Activated T-helper 2 cell treated with anti-CD3 and anti-CD28 coated beads, Interferon-gamma antibody, Interleukin-2, Interleukin-4, amounts not matched to agents 10 μg/mL and 5 μg/mL and 100 μg/mL, durations not matched to agents 14 hours and 24 hours and 36 hours (primary cell): ENCODE measurements at places on chromosomes 6 and 20.

- DNase-seq = no peak
These were observed 8.6 kb upstream of the SLC4A11 start for GRCh38 chr20:3247638-3248037.

GRCh38 chr6:72813807-72814596 lies 192.1 kb downstream of the KCNQ5 start:
- no peak for DNase-seq

- no peak for DNase-seq
These were observed 139.1 kb downstream of the COL9A1 start for GRCh38 chr6:70163795-70164194.

DNA sequence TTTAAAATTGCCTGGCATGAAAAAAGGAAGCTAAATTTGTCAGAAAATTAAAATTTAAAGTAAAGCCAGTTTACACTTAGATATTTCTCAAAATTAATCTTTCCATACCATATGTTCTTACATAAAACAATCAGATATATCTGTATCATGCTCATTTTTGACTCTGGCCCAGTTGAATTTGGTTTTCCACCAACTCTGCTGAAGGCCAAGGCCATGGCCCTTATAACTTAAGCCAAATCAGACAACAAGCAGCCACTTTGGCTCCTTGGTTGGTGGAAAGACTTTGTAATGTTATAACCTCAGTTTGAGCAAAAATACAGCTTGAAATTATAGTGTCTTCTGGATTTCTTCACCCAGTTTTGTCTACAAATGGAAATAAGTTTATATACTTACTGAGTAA lies 97.3 kb downstream of the CENPW start:
- no peak for DNase-seq

DNA sequence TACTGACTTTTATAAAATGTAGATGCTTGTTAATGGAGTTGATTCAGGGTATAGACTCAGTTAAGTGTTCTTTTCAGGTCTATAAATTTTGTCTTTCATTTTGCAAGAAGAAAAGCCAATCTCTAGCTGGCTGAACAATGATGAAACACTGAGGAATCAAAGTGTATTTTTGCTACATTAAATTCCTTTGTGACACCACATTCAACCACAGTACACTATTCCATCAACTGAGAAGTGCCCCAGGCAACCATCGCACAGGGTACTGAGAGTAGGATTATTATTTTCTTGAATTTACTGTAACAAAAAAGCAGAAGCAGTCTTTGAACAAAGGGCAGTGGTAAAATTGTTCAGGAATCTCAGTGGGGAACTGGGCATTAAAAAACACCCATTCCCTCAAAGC lies 83.6 kb downstream of the PREP start:
- no peak for DNase-seq

DNA sequence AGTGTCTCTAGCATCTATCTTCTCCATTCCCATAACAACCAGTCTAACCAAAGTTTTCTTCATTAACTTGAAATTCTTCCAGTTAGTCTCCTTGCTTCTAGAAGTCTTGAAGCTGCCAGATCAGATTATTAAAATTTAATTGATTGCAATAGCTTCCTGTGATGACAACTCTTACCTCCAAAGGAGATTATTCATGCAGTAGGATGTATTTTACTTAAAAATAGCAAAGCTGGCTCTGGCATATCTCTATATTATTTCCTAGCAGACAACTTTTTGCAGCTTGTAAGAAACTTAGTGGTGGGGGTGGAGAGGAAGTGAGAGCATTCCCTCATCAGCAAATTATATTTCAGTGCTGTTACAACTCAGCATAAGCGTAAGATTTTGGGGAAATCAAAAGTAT lies 290.4 kb downstream of the GRIK2 start:
- no peak for DNase-seq

- no peak for DNase-seq
These were observed 21.8 kb downstream of the CTCFL start for GRCh38 chr20:57503035-57503658.

DNA sequence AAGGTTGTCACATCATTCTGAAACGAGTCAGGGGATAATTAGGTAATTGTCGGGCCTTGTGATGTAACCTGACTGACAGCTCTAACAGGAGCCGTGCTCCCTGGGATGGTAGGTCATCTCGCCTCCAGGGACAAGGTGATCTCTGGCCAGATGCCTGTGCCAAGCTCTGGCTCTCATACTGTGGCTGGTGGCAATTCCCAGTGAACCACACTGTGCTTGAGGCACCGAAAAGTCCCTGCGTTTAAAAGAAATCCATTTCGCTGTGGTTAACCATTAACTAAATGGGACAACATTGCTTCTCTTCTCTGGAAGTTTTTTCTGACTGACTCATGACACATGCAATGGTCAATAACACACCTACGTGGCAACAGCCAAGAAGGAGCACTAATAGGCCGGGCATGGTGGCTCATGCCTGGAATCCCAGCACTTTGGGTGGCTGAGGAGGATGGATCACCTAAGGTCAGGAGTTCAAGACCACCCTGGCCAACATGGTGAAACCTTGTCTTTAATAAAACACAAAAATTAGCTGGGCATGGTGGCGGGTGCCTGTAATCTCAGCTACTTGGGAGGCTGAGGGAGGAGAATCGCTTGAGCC lies 669.2 kb downstream of the PRKN start:
- no peak for DNase-seq

DNA sequence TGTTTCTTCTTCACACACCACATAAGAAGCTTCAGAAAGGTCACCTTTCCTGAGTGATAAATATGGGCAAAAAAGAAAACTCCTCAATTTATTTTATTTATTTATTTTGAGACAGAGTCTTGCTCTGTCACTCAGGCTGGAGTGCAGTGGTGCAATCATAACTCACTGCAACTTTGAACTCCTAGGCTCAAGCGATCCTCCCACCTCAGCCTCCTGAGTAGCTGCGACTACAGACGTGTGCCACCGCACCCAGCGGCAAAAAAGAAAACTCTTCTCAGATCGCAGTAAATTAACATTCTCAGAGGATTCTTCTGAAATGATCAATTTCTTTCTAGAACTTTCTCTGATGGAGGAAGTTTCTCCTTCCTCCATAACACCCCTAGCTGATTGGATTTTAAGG lies 111.2 kb downstream of the TRERF1 start:
- DNase-seq = no peak

DNA sequence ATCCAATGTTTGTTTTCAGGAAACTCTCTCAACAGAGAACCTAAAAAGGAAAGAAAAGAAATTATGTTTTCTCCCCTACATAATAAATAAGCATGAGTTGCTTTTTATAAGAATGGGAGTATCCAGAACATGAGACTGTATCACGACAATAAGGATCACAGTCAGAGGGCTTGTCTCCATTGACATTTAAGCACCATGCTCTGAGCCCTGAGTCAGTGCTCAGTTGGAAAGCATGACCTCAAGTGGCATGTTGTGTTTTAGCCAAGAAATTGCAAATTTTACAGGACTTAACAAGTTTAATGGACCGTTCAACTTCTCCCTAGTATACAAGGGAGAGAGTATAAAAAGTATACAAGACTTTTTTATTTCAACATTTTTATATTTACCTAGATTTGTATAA lies 431.6 kb downstream of the GJA1 start:
- no peak for DNase-seq

GRCh38 chr6:144285798-144286502 lies 815 bp downstream of the UTRN start:
- DNase-seq = peak; percentile 33

DNA sequence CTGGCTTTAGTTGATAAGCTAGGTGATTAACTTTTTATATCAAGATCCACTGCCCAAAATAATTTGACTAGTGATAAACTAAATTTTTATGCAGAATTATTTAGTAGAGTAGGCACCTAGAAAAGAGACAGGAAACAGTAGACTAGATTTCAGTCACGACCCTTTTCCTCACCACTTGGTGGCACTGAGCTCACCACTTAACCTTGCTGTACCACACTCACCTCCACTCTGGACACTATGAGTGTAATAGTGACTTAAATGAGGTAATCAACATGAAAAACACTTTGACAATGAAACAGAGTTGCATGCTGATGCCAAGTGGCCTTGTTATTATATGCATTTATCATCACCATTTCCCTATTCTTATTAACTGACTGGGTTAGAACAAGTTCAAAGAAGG lies 730.4 kb downstream of the KIF16B start:
- DNase-seq = no peak

- DNase-seq = no peak
These were observed 159.4 kb downstream of the SMOC2 start for GRCh38 chr6:168600381-168600780.

DNA sequence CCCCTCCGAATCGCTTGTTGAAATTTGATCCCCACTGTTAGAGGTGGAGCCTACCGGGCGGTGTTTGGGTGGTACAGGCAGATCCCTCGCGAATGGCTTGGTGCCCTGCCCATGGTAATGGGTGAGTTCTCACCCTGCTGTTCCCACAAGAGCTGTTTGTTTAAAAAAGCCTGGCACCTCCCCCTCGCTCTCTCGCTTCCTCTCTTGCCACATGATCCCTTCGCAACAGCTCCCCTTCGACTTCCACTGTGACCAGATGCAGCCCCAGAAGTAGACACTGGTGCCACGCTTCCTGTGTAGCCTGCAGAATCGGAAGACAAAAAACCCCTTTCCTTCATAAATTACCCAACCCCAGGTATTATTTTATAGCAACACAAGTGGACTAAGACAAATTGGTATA lies 292.2 kb upstream of the QKI start:
- no peak for DNase-seq

- no peak for DNase-seq
These were observed 88.1 kb upstream of the IYD start for GRCh38 chr6:150280703-150281102.

DNA sequence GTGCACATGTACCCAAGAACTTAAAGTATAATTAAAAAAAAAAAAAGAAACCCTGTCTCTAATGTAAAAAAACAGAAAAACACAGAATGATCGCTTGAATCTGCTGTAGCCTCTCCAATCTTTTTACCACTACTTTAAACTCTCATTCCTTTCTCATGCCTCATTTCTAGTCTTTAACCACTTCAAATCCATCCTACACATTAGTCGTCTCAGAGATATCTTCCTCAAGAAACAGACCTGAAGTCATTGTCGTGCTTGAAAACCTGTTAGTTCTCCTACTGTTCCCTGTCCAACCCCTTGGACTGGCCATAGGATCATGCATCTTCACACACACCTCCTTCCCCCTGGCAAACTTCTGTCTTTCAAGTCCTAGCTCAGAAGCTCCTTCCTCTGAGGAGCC lies 112.1 kb upstream of the BCLAF1 start:
- DNase-seq = no peak

DNA sequence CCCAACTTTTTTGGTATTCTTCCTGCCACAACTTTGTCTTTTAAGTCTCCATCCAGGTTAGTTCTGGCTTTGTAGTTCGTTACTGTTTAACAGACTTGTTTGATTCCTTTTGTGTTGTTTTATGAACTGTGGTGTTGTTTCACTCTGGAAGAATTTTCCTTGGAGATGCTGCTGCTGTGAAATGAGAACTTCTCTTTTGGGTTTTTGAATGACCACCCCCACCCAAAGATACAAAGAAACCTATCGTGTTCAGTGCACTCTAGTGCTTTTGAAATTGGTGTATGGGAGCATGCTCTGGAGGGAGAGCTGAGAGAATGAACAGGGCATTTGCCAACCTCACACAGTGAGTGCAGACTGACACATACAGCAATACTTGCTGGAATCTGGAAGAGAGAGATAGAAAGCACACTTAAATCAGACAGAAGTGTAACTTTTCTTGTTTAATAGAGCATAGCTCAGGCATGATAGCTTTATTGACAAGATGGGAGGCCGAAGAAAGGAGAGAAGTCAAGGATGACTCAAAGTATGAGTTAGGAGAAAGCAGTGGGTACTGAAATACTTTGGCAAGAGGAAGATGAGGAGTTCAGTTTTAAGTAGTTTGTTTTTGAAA lies 293.1 kb downstream of the SOX4 start:
- DNase-seq = no peak

DNA sequence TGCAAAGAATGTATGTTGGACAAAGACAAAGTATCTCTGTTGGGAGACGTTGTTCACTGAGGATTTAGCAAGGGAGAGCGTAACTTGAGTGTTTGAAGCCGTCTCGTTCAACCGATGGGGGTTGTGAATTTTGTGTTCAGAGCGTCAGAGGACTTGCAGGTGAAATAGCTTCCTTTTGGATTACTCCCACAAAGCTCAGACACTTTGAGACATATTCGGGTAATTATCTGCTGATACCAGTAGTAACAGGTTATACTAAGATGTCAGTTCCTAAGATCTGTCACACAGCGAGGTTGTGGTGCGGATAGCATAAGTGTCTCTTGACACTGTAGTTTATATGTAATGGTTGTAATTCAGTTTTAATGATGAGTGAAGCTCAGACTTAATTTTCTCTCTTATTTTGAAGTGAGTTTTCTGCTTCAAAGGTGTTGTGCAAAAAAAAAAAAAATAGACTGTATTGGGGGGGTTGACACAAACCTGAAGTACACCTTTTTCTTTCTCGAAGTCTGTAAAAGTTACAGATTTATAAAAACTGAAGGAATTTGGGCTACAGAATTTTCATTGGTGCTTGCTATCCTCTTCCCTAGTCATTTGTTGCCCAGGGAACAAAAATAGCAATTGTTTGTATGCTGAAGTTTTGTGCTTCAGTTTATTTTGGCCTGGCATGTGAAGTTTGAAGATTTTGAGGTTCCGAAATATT lies 1.7 kb downstream of the ASXL1 start:
- DNase-seq = no peak

DNA sequence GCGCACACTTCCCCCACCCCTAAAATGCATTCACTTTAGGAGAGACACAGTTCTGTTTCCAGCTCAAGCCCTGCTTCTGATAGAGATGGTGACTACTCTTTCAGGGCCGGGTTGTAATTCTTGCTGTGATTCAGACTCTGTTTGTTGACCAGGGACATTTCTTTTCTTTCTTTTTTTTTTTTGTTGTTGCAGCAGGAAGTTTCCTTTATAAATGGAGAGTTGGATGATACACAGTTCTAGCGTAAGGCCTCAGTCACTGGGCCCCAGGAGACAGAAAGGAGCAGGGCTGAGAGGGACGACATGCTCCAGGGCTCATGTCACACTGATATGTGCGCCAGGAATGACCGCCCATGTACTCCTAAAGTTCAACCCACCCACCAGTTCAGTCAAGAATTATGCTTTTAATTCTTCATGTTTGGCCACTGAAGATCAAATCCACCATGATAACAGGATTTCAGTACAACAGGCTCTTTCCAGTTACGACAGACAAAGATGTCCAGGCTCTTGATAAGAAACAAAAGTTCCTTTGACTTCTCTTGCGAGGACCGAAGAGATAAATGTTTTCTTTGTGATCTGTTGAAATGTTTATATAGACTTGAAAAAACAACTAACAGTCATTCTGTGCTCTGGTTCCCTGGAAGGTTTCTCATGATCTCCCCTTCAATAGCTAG lies 142.5 kb downstream of the CD164 start:
- no peak for DNase-seq

DNA sequence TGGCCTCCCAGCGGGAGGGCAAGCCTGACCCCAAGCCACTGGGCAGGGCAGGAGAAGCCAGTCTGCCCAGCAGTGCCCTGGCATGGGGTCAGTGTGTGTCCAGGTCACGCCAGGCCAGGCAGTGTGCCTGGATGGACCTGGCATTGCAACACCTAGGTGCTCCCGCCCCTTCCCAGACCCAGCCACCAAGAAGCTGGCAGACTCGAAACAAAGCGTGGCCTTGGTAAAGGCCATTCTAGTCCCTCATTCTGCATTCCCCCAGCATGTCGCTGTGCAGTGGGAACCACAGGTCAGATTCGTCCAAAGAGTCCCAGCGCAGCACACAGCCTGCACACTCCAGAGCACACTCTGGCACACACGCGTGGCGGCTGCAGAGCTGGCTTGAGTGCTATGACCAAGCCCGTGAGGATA lies 19.3 kb upstream of the APMAP start:
- DNase-seq = no peak
